Coronary artery (tissue), 2 donors: ENCODE measurements at places on chromosomes 3 and 15.

GRCh38 chr3:160841455-160841854, 85.4 kb downstream of the PPM1L start:
- no peak for DNase-seq

DNA sequence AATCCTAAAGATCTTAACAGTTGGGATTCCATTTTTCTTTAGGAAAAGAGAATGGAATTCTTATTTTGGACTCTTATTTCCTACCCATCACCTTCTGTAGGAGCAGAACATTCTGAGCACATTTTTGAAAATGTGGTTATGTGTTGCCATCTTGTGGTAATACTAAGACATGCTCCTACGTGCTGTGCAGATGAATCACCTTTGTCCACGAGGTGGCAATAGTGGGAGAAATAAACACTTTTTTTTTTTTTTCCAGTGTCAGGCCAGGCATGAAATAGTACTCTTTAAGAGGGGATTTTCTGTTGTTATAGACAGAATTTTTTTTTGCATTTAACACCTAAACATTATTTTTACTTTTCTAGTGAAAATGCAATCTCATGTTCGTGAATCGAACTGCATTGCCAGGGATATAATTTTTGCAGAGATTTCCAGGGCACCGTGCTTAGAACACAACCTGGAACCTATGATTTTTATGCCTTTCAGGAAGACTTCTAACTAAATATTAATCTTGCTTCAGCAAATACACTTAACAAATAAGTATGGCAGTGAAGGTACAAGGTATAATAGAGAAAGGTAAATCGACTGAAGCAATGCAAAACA, 196.6 kb downstream of the GAP43 start:
- DNase-seq, result no peak

- no peak for DNase-seq
Measured at GRCh38 chr3:61807865-61808276, 246.5 kb downstream of the PTPRG start.

GRCh38 chr3:126845920-126846715, 136.8 kb upstream of the PLXNA1 start:
- no peak for DNase-seq

DNA sequence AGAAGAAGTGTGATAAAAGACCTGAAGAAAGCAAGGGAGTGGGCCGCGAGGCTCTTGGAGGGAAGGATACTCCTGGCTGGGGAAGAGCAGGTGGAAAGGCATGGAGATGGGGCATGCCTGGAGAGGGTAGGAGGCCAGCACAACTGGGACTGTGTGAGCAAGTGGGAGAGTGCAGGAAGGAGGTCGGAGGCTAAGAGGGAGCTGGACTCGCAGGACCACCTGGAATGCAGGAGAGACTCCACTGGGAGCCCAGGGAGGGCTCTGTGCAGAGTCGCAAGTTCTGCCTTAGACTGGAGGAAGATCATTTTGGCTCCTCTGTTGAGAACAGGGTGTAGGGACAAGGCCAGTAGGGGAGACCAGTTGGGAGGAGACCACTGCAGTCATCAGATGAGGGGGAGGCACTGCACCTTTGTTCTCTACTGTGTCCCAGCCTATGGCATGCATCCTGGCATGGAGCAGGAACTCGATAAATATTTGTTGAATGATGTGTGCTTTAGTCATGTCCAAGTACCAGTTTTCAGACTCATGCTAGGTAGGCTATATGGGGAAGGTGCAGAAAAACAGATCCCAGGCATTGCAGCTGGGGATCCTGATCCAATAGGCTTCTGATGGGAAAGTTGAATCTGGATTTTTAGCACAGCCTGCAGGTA, 13.7 kb downstream of the FAM107A start:
- no peak for DNase-seq

DNA sequence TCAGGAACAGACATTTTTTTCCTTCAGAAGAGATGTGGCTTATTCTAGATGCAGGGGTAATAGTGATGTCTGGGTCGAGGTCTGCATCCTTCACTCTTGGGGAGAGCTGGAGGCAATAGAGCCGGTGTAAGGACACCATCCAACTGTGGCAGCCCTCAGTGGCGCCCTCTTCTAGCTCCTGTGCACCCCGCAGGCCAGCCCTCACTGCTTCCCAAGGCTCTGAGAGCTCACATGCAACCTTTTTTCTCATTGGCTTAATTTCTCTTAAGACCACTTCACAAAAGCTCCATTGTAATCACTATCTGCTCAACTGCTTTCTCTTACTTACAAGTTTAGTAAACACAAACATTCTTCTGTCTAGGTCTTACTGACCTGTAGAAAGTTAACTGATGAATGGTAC, 3.9 kb upstream of the VPS8 start:
- DNase-seq, result no peak

DNA sequence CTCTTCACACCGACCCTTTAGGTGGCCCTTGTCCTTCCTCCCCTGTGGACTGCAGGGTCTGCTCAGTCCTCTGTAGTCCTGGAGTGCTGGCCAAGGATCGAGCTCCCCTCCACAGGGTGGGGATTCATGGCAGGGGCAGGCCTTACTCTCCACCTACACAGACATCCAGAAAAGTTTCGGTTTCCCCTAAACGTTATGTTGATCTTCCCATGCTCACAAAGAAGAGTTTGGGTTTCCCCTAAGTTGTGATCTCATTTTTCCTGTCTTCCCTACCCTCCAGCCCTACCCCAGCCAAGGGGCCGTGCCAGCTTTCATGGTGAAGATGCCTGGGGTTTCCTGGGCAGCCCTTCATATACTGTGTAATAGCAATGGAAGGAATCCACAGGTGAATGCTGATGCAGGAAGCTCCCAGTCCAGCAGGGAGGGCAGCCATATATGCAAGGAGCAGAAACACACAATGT, 10.3 kb downstream of the STOML1 start:
- DNase-seq, result no peak

DNA sequence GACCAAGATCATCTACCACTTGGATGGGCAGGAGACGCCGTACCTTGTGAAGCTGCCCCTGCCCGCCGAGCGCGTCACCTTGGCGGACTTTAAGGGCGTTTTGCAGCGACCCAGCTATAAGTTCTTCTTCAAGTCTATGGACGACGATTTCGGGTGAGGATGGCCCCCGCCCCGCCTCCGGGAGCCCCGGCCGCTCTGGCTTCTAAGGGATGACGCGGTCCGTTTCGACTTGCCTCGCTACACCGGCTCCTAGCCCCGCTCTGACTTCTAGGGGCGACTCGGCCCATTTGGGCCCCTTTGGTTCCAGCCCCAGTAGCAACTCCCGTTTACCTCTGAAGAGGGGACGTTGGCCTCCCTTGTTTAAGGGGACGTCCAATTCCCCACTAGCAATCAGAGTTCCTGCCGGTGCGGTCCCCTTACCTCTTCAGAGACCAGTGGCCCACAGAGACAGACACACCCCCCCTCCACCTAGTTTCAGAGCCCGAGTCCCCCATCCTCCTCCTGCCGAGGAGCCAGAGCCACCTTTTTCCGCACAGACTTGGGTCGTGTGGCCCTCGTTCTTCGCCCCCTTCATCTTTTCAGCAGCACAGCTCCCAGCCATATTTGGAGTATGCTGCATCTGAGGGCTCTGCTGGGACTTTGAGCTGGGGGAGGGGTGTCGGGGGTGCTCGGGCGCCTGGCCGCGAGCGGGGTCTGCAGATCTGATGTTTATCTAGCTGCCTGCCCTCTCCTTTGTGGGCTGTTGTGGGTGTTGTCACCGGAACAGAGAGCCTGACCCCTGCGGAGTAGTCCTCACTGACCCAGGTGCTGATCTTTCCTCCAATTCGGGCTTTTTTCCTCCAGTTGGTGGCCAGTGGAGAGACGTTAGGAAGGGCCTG, 706 bp downstream of the DVL3 start:
- DNase-seq, result no peak

DNA sequence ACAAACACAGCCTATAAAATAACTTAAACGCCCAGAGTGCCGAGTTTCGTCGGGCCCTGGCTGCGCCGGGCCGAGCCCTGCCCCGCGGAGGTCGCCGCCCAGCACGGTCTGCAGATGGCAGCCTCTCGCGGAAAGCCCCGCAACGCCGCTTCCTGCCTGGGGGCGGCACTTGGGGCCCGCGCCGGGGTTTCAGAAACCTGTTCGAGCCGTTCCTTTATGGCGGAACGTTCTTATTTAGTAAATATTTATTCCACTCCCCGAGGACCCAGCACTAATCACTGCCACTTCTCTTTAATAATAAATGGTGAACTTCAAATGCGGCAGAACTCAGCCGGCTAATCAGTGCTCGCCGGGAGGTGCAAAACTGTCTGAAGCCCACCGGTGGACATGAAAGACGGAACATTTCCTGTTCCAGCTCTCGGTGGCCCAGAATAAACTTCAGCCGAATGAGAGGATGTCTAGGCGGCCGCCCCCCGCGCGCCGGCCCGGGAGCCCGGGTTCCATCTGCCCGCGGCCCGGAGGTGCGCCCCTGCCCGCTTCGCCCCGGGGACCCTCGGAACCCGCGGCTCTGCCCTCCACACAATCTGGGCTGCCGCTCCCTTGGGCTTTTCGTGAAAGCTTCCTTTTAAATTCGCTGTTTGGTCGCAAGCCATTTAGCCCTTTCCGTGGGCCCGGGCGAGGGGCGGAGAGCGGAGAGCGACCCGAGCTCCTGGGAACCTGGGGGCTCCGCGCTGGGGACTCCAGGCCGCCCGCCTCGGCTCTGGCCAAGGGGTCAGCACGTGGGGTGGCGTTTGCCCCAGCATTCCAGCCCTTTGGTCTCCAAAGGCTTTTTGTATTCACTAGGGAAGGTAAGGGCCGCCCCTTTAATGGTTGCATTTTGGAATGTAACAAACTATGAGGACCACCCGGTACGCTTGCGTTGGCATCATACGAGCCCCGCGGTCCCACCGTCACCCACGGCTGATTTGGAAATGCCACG, 110.8 kb upstream of the ATP11B start:
- no peak for DNase-seq

GRCh38 chr15:63212050-63213004, 22.9 kb downstream of the RAB8B start:
- DNase-seq, result no peak

DNA sequence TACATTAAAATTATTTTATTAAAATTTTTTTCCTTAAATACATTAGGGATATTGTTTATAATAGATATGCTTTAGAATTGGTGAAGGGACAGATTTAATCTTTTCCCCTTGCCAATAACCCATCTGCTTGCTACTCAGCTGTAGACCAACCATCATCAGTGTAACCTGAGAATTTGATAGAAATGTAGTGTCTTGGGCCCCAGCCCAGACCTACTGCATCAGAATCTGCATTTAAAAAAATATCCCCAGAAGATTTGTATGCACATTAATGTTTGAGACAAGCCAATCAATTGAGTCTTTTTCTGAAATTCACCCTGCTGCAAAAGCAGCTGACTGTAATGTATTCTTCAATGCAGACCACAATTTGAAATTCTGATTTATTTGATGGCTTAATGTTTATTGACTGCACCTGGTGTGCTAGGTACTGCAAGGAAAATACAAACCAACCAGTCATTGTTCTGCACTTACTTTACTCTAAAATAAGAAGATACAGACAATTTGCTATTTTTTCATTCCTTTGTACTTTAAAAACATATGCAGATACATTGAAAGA, 190.7 kb upstream of the SGO1 start:
- no peak for DNase-seq

GRCh38 chr3:176262071-176262470, 935.2 kb downstream of the TBL1XR1 start:
- no peak for DNase-seq

DNA sequence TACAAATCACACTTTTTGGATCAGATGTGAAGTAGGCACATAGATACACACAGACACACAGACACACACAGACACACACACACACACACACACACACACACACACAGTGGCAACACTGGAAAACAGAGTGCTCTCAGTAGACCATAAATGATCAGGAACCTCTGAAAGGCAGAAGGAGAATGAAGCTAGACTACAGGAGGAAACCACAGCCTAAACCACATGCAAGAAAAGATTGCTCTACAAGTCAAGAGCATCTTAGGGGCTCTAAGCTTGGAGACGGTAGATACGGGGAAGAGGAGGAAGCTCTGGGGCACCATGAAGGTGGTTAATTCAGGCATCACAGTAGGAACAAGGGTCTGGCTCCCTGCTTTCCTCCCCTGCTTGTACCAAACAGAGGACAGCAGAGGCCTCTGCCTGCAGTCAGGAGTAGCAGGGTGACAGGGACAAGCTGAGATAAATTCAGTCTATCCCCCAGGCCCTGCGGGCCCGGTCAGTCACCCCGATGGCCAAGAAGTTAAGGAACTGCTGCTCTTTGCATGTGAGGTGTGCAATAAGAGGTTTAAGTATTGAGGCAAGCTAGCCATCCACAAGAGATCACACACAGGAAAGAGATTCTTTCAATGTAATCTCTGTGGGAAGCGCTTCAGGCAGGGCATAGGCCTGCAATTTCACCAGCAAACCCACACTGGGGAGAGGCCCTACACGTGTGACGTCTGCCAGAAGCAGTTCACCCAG, 23.5 kb upstream of the ARPIN start:
- no peak for DNase-seq

- no peak for DNase-seq
Measured at GRCh38 chr15:56249092-56249491, 5.4 kb upstream of the RFX7 start.

DNA sequence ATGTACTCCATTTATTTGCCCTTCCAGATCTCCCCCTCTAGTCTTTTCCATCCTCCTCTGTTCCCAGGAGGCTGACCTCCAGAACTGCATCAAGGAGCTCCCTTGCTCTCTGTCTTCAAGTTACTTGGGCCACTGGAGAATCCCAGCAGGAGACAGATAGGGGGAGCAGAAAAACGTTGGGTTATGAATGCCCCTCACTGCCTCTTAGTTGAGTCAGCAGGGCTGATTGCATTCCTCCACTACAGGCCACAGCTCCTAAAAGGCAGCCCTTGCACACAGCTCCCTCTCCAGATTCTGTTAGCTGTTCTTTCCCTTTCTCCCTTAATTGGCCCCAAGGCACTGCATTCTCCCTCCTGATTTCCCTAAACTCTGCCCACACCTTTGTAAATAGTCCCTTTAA, 12.4 kb upstream of the CEP152 start:
- DNase-seq, result no peak

DNA sequence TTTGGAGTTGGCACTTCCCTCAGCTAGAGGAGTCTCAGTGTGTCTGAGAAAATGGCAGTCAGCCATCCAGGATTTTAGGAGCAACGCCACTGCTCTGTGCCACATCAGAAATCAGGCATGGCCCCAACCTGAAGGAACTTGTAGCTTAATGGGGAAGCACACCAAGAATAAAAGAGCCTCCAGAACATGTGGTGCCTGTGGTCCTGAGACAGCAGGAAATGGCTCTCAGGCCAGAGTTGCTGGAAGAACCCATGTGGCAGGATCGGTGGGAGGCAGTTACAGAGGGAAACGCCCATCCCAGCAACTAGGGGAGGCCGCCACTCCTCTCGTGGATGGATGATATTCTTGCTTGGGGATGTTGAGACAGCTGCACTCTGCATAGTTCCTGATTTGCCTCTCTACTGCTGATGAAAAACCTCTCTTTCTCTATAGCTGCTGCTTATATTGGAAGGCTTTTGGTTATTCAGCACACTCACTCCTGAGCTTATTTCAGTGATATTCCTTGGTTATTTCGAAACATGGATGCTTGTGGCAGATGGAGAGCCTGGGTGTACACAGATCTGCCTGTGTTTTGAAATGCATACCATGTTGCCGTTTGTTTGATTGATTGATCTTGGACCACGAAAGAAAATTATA, 52.4 kb downstream of the KLHL25 start:
- DNase-seq, result no peak
